ENCODE measurements at places on chromosomes 3 and 15. TPM values are rescaled to one million over a fixed set of nuclear protein-coding genes. Genes with fewer than 3 reads are reported as not detected.
A peak's percentile ranks its signal among the peaks of the same experiment; 100 is the strongest.

Gene KNG1
- total RNA-seq: not detected

GRCh38 chr3:69986419-69986818 lies 13.1 kb upstream of the SAMMSON start:
- DNase-seq: no peak

Gene OXNAD1
- 84.7 TPM for total RNA-seq

- DNase-seq: no peak
These were observed 9.0 kb downstream of the SLC24A1 start for GRCh38 chr15:65630760-65631159.

Gene RTP3
- not detected for total RNA-seq

DNA sequence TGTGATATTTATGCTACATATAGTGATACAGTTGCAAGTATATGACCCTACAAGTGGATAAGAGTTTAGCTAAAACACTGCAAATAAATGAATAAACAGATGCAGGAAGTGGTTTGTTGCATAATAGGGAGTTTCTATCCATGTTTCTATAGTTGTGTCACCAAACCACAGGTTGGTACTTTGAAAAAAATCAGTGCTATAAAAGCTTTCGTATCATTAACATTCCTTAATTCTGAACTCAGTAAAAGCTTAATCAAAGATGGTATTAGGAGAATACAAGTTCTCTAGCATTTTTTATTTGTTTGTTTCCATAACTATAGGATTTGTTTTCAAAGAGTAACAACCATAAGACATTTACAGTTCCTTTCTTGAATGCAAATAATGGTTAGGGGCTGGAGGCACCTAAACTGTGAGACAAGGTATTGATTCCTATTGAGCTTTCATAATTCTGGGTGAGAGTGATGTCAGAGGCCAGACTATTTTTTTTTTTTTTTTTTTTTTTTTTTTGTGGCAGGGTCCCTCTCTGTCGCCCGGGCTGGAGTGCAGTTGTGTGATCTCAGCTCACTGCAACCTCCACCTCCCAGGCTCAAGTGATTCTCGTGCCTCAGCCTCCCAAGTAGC lies 29.6 kb downstream of the CPOX start:
- DNase-seq: peak; percentile 82

GRCh38 chr15:70892912-70893560 lies 410 bp downstream of the LRRC49 start:
- no peak for DNase-seq

DNA sequence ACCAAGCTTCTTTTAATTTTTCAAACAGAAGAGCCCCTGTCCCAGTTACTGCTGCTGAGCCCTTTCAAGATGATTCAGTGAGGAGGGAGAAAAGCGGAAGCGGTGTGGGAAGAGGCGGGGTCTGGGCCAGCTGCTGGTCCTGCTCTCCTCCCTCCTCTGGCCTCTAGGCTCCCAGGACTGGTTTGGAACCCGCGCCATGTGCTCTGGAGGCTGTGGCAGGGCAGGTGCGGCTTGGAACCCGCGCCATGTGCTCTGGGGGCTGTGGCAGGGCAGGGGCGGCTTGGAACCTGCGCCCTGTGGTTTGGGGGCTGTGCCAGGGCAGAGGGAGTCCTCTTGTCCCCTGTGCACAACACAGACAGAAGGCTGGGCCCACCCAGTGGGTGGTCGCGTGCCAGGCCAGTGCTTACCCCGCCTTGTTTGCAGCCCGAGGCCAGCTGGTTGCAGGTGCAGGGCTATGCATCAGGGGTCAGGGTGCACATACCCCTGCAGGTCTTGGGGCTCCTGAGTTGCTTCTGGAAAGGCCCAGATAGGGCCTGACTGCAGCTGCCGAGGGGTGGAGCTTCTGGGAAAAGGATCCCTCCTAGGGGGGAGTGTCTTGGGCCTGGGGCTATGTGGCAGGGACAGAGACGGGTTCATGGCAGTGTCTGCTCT lies 12.2 kb downstream of the ALG1L2 start:
- DNase-seq: no peak

DNA sequence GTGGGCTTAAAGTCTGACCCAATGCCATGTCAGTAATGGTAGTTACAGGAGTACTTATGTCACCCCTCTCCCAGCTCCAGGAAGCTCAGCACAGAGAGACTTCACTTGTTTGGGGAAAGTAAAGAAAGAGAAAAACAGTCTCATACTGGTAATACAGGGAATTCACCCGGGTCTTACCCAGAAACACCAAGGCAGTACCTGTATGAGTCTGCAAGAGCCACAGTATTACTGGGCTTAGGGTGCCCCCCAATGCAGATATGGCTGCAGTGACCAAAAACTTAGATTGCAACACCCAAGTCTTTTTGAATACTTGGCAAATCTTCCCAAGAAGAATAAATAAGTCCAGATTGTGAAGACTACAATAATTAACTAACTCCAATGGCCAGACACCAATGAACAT lies 622.1 kb downstream of the IGSF11 start:
- DNase-seq: no peak

Gene ATP13A5
- not detected for total RNA-seq

- no peak for DNase-seq
These were observed 12.8 kb downstream of the LXN start for GRCh38 chr3:158659454-158660237.

- DNase-seq: no peak
These were observed 104.1 kb downstream of the LIPC start for GRCh38 chr15:58535894-58536293.

- no peak for DNase-seq
These were observed 722 bp downstream of the CHRNA3 start for GRCh38 chr15:78620021-78620526.

Gene KCNAB1
- not detected for total RNA-seq

GRCh38 chr3:18211116-18211515 lies 214.0 kb downstream of the SATB1 start:
- DNase-seq: no peak

Gene NANOGP8
- total RNA-seq: not detected

Gene EID1
- 91.2 TPM for total RNA-seq

DNA sequence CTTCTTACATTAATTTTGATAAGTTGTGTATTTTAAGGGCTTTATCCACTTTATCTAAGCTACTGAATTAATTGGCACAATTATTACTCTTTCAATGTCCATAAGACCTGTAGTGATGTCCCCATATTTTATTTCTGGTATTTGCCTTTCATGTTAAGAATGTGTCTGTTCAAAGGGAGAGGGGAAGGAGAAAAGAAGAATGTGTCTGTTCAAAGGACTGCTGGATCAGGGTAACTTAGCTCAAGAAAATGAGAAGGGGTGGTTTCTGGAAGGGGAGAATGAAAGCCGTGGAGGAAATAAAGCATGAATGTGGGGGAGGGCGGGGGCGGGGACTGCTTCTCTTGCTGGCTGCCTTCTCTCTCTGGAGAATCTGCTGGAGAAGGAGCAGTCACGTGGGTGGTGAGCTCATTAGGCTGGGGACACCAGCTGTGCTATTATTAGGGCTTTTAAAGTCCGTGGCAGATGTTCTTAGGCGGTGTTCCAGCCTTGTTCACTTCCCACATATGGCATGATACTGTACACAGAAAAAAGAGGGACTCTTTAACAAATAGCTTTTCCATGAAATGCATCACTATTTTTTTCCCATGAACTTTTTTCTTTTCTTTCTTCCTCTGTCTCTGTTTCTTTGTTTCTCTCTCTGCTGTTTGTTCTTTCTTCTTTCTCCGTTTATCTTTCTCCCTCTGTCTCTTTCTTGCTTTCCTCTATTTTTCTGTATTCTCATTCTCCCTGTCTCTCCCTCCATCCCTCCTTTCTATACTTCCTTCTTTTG lies 63.7 kb upstream of the ULK4 start:
- DNase-seq: no peak

- DNase-seq: no peak
These were observed 8.2 kb upstream of the TMEM62 start for GRCh38 chr15:43125100-43125661.

Gene CA12
- not detected for total RNA-seq

Gene CASR
- total RNA-seq: 0.03 TPM

- no peak for DNase-seq
These were observed 7.9 kb upstream of the EOMES start for GRCh38 chr3:27729748-27730611.

Gene LRRC2
- total RNA-seq: 1.0 TPM

Gene ASB7
- total RNA-seq: 20.0 TPM

DNA sequence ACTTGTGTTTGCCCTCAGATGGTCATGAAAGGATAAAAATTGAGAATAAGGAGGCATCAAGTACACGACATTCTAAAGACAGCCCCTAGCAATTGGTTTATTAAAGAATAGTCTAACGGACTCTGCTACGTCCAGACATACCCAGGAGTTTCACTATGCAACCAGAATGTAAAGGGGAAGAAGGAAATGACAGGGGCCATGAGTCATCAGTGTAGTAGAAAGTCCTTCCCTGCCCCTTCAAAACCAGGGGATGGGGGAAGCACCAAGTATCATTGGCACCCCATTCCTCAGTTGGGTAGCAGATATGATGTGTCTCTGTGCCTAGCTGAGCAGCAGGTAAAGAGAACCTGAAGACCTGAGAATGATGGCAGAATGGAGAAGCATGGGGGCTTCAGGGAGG lies 367.4 kb downstream of the IL20RB start:
- DNase-seq: no peak

Gene CCNB2
- total RNA-seq: 0.44 TPM

DNA sequence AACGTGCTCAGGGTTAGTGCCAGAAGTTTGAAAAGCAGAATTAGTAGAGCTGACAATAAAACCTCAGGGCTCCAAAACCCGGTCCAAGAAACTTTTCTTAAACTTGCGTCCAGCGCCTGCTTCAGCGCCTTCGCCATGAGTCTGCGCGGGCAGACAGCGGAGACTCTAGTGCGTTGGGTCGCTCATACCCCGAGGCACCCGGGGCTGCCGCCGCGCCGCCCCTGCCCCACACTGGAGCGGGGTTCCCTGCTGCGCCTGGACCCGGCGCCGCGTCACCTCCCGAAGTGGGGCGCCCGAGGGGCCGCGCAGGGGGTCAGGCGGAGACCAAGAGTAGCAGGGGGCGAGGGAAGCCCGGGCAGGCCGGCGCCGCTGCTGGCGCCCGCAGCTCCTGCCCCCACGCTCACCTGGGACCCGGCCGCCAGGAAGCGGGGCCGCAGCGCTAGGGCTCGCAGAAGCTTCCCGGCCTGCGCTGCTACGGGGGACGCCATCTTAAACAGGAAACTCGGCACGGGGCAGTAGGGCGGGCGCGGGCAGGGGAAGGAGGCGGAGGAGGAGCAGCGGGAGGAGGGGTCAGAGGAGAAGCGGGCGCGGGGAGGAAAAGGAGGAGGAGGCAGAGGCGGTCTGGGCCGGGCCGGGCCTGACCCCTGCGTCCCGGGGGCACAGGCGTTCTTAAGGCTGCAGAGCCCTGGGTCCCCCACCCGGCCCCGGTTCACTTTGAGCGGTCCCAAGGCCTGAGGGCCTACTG lies at the start of gene SUCLG2:
TSS of gene SUCLG2 (minus strand) at position 514 of the 745 bp plus-strand sequence. CDS start at position 488, 26 bp downstream.
- DNase-seq: peak; percentile 85

Gene AMIGO3
- total RNA-seq: not detected

Gene ELL3
- total RNA-seq: 1.3 TPM

GRCh38 chr3:139638518-139638917 lies 39.3 kb downstream of the NMNAT3 start:
- DNase-seq: no peak

GRCh38 chr3:94612631-94613030 lies 549.8 kb downstream of the NSUN3 start:
- no peak for DNase-seq

Gene EEF1AKMT4
- total RNA-seq: 1.7 TPM

Gene CERS3
- total RNA-seq: 1.6 TPM

DNA sequence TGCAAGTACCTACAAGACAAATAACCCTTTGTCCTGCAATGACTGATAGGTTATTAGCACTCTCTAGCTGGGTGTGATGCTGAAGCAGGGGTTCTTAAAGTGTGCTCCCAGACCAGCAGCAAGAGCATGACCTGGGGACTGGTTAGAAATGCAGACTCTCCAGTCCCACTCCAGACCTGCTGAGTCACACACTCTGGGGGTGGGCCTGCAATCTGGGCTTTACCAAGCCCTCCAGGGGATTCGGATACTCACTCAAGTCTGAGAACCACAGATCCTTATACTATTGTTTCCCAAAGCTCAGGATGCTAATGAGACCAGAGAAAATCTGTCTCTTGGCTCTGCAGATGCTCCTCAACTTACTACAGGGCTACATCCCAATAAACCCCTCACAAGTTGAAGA lies 142.1 kb upstream of the RAD18 start:
- no peak for DNase-seq

GRCh38 chr3:167110901-167111300 lies 269.2 kb downstream of the ZBBX start:
- no peak for DNase-seq

Data from CD4-positive, alpha-beta memory T cell (primary cell).